T-cell (primary cell): ENCODE measurements at places on chromosomes 1 and 21.

- DNase-seq, result no peak
Measured at GRCh38 chr1:200040481-200041138, 13.1 kb downstream of the NR5A2 start.

DNA sequence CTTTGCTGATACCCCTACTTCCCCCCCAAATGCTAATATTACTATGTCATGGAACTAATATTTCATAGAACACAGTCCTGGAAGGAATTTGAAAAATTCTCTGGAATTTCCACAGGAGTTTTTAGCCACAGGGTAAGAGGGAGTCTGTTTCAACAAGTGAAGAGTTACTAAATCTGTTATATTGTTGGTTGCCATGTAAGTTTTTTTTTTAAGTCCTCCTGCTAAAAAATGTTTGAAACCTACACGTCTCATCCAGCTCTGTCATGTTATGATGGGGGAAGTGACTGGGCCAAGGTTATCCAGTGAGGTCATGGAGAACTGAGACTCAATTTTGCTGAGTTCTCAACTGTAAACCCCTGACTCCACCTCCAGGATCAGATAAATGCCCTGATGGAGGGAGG lies 60.8 kb upstream of the USP24 start:
- no peak for DNase-seq

- DNase-seq, result no peak
Measured at GRCh38 chr1:181111559-181111958, 23.1 kb downstream of the IER5 start.

GRCh38 chr1:184417916-184418315 lies 31.1 kb downstream of the C1orf21 start:
- no peak for DNase-seq

- DNase-seq, result no peak
Measured at GRCh38 chr1:179288977-179289376, 4.6 kb upstream of the SOAT1 start.

GRCh38 chr1:47409311-47410067 lies 6.6 kb upstream of the FOXE3 start:
- DNase-seq, result no peak

DNA sequence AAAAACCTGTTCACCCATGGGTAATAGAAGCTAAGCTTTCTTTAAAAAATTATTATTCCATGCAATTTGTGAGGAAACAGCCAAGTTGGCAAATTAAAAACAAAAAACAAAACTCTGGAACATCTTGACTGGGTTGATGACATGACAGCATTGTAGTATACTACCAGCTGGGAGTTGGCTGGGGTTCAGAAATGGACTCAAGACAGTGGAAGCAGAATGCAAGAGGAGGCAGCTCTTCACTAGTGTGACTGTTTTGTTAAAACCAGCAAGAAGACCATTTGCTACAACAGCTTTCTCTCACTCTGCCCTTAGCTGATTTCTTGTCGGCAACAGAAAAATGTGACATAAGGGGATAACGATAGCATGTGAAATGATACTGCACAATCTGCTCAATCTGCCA lies 1298.9 kb upstream of the ADGRL4 start:
- no peak for DNase-seq

- DNase-seq, result no peak
Measured at GRCh38 chr1:11537854-11538591, 59.1 kb downstream of the DISP3 start.

GRCh38 chr1:164765992-164766720 lies 207.2 kb downstream of the PBX1 start:
- DNase-seq, result no peak

DNA sequence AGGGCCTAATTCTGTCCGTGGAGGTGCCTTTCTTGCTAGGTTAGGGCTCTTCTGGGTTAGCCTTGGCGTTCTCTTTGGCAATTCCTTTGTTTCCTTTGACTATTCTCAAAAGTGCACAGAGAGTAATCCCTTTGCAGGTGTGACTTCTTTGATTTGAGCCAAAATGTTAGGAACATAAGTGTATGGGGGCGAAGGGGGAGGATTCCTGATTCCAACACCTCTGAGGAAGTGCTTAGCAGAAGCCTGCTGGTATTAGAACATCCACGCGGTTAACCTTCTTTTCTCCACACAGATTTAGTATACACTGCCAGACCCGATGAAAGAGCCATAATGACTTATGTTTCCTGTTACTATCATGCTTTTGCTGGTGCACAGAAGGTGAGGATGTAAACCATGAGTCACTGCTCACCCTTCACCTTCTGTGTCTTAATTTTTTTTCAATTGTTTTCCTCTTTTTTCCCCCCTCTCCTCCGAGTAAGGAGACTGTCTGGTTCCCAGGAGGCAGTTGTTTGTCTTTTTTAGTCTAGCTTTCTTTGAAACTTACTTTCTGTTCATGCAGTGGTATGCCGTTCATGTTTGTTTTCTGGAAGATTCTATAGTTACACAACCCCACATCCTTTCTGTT lies 48.0 kb downstream of the ACTN2 start:
- DNase-seq, result no peak

DNA sequence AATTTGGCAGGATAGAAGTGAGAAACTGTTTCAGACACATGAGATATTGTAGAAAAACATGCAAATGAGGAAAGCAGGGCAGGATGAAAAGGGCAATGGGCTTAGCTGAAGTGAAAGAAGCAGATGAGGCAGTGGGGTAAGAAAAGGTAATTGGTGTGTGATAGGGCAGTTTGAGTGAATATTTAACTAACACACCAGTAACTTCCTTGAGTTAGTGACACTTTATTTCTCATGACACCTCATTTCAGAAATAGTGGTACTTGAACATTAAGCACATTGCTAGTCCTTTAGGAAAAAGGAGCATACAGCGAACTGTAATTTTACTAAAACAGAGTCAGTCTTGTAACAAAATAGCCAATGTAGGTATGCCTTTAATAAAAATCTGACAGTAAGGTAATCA lies 415.0 kb downstream of the DPYD start:
- DNase-seq, result no peak

GRCh38 chr21:35057428-35057827 lies 8.3 kb upstream of the RUNX1 start:
- DNase-seq, result no peak

DNA sequence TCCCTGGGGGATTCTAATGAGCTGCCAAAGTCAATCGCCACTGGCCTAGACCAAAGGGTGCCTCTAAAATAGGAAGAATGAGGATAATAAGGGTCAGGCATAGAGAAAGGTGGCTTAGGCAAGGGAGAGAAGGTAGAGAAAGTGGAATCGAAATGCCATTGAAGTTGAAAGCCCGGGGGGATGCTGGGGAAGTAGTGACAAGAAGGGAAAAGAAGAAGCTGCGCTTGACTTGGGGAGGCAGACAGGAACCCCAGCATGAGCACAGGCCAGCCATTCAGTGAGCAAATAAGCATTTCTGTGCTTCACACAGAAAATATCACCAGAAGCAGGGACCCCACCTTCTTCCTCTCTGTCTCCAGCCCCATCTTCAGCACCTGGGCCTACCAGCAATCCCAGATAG lies 1.5 kb downstream of the CD2 start:
- DNase-seq, result no peak

GRCh38 chr1:67144696-67145095 lies 9.9 kb upstream of the C1orf141 start:
- DNase-seq, result no peak

DNA sequence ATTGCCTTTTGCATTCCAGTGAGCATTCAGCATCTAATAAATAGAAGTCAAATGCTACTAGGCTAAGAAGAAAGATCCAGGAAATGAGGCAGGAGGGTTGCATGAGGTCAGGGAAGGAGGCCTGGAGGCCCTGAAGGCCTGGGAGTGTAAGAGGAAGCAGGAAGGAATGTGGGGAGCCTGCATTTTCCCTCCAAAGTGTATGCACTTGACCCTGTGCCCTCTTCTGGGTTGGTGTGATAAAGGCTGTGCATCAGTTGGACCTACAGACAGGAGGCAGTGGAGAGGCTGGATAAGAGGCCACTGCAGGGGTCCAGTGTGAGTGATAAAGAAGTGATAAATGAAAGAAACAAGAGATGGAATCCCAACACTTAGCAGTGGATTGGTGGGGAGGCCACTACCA lies 20.4 kb downstream of the KIAA1614 start:
- no peak for DNase-seq

GRCh38 chr1:28902738-28903137 lies 11.6 kb upstream of the EPB41 start:
- DNase-seq, result no peak

- DNase-seq, result no peak
Measured at GRCh38 chr1:22876359-22877111, 96.1 kb downstream of the LACTBL1 start.

- DNase-seq, result no peak
Measured at GRCh38 chr1:53899206-53899628, 5.2 kb downstream of the DIO1 start.

DNA sequence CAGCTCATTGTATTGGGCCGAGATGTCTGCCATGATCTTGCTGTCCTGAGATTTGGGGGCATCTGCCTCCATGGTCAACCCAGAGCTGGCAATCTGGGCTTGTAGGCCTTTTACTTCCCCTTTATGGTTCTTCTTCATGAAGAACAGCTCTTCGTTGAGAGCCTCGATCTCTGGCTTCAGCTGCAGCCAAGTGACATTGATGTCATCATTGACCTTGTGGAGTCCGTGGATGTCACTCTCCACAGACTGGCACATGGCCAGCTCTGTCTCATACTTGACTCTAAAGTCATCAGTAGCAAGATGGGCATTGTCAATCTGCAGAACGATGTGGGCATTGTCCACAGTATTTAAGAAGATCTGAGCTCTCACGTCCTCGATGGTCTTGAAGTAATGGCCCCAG lies 29.2 kb downstream of the RAP1A start:
- no peak for DNase-seq

- DNase-seq, result no peak
Measured at GRCh38 chr1:19044975-19045831, 88.7 kb upstream of the IFFO2 start.

DNA sequence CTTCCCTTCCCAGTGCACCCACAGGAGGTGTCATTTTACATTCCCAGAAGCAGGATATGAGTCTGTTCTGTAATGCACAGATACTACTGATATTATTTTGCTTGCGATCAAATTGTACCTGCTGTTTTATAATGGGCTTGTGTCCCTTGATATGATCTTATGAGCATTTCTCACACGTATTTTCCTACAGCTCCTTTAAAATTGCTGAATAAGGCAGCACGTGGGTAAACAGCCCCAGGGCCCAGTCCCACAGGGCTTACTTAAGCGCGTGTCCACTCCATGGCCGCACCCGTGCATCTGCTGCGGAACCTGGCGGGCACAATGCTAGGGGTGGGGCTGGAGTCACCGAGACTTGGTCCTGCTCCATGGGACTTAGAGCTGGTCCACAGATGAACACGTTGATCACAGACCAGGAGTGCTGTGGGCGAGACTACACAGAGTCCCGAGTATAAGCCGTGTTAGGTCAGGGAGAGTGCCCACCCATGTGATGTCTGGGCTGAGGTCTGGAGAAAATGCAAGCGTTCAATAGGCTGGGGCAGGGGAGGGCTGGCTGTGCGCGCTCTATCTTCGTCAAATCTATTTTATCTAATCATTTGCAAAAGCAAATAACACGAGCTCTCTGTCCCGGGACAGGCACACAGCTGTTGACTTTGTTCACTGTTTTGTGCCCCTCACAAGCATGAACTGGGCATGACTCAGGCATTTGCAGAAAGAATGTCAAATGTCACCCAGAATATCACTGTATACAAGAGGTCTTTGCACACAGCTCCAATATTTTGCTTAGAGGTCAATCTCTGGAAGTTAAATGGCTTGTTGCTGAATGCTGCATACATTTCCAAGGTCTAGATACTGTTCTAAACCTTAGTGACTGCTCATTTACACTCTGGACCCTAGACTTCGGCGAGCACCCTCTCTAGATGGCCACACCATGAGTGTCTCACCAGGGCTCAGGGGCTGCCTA lies 119.3 kb downstream of the CRYAA start:
- DNase-seq, result no peak

GRCh38 chr1:107669996-107670395 lies 295.0 kb downstream of the VAV3 start:
- no peak for DNase-seq

DNA sequence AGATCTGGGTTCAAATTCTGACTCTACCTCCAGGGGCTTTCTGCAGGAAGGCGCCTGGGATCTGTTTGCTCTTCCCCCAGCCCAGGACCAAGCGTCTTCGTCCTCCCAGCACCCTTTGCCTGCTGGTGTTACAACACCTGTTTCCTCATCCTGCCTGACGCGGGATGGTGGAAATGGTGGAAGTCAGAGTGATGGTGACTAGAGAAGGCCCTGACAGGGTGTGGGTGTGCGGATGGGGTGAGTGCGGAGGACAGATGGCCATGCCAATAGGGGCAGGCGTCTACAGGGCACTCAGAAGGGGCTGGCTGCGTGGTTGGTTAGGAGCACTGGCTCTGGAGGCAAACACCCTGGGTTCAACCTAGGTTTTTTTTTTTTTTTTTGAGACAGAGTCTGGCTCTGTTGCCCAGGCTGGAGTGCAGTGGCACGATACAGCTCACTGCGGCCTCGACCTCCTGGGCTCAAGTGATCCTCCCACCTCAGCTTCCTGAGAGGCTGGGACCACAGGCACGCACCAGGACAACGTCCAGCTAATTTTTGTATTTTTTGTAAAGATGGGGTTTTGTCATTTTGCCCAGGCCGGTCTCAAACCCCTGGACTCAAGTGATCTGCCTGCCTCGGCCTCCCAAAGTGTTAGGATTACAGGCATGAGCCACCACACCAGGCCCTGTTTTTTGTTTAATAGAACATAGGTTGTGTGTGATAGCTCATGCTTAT lies 1.5 kb downstream of the THEMIS2 start:
- DNase-seq, result no peak

GRCh38 chr1:62093261-62093660 lies 101.4 kb upstream of the L1TD1 start:
- DNase-seq, result no peak

DNA sequence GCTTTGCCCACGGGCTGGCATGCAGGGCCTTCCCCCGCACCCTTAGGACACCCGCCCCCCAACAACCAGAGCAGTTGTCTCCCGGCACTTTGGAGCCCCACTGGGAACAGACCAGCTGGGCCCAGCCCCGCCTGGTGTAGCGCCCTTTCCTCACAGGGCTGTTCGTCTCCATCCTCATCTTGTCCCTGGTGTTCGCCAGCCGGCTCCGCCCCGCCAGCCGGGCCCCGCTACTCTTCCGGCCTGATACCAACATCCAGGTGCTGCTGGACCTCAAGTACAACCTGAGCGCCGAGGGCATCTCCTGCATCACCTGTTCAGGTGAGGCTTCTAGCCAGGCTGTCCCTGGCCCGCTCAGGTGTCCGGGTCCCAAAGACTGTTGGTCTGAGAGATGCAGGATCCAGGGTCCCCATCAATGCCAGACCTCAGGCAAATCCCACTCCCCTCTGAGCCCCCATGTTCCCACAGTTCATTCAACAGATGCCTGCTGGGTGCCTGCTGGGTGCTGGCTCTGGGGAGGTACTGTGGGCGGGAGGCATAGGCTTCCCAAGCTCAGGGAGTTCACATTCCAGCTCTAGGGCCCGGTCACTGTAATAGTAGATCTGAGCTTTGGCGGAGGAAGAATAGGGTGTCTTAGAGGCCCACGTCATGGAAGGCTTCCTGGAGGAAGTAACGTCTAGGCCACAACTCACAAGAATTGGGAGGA lies 41.7 kb downstream of the DISP3 start:
- no peak for DNase-seq
